ENCODE measurements at places on chromosomes 2 and 18.

GRCh38 chr2:72933646-72934151 is 16.4 kb downstream of the EMX1 start:
- no peak for DNase-seq

DNA sequence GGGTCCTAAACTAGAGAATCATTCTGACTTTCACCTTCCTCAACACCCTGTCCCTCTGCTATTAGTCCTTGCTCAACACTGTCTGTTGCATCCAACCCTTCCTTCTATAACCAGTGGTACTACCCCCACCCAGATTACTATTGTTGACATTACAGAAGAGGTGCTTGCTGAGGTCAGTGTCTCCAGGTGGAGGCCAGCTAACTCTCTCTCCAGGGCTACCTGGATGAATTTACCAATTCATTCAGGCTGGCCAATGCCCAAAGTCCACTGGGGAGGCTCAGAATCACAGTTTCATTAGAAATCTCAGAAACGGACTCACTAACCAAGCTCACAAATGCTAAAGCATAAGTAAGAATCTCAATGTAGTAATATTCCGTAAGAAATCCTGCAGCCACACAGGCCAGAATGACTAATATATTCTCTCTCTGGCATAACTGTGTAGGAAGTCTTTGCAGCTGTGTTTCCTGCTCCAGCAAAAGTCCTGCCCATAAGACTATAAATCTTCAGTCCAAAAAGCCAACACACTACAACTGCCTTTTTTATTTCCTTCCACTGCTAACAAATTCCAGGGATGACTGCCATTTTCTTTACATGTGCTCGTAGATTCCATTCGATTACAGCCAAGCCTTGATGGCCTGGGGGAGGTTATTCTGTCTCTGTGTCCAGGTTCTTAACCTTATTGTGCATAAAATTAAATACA is 10.0 kb upstream of the TTR start:
- no peak for DNase-seq

DNA sequence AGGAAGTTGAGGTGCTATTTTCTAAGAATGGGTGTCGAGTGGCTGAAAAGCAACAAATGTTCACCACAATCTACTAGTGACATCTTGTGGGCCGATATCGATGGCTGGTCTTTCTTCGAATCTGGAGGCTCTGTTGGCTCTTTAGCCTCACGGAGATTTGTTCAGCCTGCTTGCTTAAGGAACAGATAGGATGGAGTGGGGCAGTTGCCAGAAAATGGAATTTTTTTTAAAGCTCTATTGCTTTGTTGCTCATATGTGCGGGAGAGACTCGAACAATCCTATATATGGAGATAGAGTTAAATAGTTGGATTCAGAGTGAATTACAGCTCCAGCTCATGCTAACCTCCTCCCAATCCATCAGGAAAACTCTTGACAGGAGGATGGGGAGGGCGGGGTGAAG is 70.9 kb upstream of the LYPD6B start:
- no peak for DNase-seq

DNA sequence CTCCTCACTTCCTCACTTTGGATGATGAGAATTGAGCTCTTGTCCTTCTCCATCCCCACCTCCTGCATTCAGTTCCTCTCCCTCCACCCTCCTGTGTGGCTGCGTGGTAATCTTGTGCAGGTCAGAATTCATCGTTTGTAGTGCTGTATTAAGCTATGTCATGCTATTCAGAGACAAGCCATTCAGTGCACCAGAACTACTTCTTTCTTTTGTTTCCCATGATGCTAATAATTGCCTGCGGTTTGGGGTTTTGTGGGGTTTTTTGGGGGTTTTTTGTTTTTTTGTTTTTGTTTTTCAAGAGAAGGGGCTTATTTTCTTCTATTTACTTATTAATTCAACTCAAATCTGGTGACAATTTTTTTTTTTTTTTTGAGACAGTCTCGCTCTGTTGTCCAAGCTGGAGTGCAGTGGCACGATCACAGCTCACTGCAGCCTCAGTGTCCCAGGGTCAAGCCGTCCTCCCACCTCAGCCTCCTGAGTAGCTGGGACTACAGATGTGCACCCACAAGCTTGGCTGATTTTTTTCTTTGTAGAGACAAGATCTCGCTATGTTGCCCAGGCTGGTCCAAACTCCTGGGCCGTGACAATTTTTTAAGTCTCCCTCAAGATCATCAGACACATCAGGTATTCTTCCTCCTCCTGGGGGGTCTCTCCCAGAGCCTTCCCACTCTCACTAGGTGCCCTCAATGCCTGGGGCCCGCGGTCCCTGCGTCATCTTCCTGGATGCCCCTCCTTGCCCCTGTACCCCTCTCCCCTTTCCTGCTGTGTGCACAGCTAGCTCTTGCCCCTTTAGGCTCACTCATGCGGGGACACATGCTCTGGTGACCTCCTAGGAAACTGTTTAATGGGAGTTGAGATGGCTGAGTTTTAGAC is 37.8 kb downstream of the MAL start:
- no peak for DNase-seq

DNA sequence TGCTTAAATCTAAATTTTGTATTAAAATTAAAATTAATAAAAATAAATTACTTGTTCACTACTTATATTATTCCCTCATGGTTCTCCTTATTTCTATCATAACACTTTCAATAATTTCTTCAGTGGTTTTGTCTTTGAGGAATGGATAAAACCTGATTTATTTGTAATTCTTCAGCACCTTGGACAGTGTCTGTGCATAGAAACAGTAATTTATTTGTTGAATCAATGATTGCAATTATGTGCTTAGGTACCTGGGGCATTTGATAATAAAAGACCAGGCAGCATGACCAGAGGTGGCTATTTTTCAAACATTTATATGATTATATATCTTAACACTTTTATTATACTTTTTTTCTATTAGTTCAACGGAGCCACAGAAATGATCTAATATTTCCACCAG is 1062.7 kb downstream of the DSC3 start:
- no peak for DNase-seq

- DNase-seq = no peak
Observed at GRCh38 chr18:79397830-79398761, 2.4 kb downstream of the NFATC1 start.

GRCh38 chr2:48733067-48733503 is 22.4 kb downstream of the LHCGR start:
- DNase-seq = no peak

GRCh38 chr2:102233132-102233884 is 46.5 kb downstream of the IL1RL2 start:
- DNase-seq = no peak

DNA sequence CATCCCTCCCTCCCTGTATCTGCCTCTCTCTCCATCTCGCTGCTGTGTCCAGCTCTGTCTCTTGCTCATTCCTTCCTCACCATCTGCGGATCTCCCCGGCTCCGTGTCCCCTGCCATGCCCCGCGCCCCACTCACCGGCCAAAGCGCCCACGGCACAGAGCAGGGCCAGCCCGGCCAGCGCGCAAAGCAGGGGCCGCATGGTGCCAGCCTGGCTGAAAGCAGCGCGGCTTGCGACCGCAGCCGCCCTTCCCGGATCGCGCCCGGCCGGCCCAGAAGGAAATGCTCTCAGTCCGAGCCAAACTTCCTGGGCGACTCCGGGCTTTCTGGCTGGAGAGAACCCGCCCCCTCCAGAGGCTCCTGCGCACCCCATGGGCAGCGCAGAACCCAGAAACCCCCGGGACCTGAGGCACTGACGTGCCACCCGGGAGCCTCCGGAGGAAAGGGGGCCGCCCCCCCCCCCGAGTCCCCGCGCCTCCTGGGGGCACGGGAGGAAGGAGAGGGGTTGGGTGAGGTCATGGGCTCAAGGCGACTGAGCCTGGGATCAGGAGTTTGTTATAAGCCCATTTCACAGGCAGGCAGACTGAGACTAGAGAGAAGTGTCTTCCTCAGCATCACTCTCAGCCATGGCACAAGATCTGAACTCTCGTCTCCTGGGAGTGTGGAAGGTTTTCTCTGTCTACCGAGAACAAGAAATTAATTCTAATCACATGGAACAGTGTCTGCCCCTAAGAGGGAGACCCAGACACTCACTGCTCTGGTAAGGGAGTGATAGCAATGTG is 45.2 kb upstream of the RAB6C start:
- no peak for DNase-seq

GRCh38 chr2:217283460-217283859 is 423.6 kb upstream of the TNP1 start:
- DNase-seq = no peak

DNA sequence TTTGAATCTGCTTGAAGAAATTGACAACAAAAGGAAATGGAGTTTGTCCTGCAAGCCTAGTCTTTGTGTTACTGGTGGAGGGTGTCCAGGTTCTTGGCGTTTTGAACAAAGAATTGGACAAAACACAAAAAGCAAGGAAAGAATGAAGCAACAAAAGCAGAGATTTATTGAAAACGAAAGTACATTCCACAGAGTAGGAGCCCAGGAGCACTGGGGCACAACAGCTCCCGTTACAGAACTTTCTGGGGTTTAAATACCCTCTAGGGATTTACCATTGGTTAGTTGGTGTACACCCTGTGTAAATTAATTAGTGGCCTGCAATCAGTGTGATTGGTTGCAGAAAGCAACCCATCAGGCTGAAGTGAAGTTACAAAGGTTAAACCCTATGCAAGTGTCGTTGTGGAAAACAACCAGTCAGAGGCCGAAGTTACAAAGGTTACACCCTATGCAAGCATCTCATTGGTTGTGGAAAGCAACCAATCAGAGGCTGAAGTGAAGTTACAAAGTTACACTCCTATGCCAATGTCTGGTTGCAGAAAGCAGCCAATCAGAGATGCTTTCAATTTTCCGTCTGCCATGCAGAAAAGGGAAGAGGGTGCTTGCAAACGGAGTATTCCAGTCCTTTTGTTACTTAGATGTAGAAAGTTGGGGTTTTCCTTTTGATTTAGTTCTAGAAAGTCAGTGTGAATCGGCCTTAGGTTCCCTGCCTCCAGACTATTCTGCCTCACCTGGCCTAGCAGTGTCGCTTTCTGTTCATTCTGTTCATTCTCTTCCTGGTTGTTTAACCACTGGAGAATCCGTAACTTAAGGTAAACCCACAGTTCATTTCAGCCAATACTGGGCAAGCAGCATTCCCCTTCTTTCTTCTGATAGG is 47.6 kb upstream of the PTH2R start:
- no peak for DNase-seq

DNA sequence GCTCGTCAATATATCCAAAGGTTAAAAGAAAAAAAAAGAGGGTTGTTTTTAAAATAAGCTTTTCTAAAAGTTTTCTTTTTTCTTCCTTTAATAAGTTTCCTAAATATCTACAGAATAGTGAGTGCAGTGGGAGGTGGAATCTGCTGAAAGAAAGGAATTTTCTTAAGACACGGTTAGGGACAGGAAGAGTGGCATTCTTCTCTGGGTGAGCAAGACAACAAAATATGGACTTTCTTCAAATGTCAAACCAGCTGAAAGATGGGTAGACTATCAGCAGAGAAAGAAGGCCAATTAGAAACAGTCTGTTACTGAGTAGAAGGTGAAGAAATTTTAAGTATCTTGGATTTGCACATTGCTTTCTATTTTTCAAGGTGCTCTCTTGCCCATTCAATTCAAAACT is 222.7 kb upstream of the PIK3C3 start:
- no peak for DNase-seq

- DNase-seq = no peak
Observed at GRCh38 chr2:79179036-79179435, 19.5 kb upstream of the REG3A start.

- DNase-seq = no peak
Observed at GRCh38 chr2:198662905-198663304, 794.8 kb downstream of the SATB2 start.

DNA sequence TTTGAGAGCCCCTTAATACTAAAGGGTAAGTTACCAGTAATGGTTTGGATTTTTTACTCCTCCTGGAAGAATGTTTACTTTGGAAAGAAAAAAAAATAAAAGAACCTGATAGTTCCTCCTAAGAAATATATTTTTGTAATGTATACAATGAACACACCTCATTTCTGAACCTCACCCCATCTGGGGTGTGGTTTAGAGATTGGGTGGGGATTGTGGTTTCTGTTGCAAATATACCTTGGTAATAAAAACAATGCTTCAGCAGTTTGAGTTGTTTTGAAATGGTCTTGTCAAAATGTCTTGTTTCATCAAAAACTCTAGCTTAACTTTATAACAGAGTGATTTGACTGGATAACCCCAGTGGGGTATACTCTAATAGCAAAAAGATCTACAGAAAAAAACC is 448.9 kb upstream of the MEIS1 start:
- DNase-seq = no peak

DNA sequence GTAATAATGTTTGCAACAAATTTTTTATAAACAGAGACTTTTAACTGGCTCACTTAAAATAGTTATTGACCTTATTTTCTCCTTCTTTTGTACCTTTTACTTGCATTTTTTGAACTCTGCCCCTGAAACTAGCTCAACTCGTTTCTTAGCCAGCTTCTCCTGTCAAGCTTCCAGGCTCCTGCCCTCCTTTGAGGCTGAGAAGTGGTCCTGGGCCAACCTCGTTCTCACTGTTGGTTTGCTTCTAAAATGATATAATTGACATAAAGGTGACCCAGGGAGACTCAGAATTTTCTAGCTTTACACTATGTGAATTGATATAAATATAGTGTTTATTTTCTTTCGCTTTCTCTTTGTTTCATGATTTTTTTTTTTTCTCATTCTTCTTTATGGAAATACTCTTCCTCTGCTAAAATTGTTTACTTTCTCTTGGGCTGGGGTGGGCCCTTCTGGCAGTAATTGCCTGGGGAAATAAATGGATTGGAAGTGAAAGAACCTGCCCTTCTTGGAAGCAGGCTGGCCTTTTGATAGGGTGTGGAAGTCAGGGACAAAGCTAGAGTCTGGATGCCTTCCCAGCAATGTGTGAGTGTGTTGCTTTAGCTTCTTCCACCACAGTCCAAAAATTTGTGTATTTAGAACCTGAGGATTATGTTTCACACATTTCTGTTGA is 30.7 kb downstream of the GPD2 start:
- DNase-seq = no peak
